ENCODE measurements at places on chromosomes 13 and 19.

GRCh38 chr13:75366380-75367280, 115.3 kb downstream of the TBC1D4 start:
- DNase-seq, result no peak

DNA sequence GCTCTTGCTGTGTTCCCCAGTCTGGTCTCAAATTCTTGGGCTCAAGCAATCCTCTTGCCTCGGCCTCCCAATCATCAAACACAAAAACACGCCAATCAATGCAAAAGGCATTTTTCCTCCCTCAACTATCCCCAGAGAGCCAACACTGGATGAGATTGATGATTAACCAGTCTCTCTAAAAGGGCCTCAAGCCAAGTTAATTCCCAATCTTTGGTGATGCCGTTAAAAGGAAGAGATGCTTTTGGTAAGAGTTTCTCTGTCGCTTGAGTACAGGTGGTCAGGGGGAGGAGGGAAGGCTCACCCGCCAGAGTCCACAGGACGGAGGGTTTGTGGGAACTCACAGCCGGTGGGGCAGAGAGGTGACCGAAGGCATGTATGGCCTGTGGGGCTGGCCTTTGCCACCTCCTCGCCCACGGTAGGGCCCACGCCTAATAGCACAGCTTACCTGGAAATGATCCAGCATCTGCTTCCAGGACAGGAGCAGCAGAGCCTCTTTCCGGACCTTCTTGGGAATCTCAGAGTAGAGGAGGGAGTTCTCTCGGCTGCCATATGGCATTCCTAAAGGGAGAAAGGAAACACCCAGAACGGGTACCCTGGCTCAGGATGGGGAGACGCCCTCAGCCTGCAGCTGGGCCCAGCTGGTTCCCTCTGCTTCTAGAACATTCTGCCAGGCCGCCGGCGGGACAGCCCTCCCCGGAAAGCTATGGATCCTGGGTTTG, 18.1 kb downstream of the DPP9 start:
- no peak for DNase-seq

DNA sequence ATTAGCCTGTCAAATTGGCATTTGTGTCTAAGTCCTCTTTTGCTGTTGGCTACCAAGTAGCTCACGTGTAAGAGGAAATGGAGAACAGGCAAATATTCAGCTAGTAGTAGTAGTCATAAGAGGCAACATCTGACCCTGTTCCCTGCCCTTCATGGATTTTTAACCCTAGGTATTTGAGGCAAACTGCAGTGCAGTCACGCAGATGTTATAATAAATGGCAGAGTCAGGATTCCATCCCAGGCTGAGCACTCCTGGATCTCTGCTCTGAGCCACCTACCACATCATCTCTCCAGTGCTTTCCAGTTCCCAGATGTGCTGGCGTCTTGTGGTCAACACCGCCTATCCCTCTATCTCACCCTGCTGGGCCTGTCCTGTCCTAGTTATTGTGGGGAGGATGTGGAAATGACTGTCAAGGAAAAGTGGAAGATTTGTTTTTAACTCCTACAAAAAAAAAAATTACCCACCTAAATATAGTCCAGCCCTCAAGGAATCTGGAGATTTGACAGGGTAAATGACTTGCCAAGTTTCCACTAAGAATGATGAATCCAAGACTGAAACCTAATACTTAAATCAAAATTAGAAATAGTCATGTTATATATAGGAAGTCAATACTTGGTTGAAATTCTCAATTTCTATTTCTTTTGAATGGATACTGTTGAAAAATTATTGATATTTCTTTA, 322.9 kb downstream of the GPC6 start:
- no peak for DNase-seq

DNA sequence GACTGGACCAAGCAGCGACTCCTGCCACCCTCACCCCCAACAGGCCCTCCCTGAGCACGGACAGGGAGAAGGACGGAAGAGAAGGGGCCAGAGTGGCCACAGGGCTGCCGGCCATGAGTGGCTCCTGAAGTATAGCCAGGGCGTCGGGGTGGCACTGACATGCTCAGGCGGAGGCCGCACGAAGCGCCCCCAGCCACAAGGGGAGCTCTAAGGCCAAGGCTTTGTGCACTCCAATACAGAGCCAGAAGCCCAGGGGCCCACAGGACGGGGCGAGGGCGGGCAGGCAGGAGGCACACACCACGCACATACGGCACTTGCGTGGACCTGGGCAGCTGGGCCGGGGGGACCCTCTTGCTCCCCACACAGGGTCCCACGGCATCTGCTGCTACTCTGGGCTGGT, 52.0 kb downstream of the KLF2 start:
- no peak for DNase-seq

DNA sequence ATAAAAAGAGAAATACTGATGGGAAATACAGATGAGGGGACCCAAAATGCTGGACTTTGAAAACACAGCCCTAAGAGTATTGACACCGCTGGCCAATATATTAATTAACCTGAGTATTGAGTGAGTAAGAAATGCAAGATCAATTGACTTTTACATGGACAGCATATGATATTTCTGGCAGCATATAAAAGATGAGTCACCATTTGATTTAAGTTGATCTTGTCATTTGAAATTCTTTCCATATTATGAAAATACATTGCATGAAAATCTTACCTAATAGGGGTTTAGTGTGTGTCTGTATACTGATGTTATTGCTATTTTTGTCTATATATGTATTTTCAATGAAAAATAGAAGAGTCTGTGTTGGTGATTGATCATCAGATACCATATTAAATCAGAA, 619.6 kb downstream of the KCTD12 start:
- DNase-seq, result no peak

Measured in renal cortex interstitium (tissue), 15 donors.